ENCODE measurements at places on chromosomes 11 and 22. TPM values are rescaled to one million over a fixed set of nuclear protein-coding genes. Genes with fewer than 3 reads are reported as not detected.

DNA sequence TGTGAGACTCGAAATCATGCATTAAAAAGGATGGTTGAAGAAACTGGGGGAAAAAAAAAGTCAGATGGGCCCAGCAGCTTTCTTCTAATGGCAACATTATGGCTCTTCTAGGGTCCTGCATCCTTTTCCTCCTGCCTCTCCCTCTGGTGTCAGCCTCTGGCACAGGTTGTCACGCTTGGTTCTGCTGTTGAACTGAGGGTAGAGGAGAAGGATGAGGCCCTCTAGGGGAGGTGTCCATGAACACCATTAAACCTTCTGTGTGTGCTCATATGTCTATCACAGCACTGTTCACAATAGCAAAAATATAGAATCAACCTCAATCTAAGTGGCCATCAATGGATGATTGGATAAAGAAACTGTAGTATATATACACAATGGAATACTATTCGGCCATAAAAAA is 36.0 kb downstream of the BUD13 start:
- peak; percentile 9 for DNase-seq

GRCh38 chr22:41273128-41273527 is 12.9 kb downstream of the RANGAP1 start:
- no peak for DNase-seq

DNA sequence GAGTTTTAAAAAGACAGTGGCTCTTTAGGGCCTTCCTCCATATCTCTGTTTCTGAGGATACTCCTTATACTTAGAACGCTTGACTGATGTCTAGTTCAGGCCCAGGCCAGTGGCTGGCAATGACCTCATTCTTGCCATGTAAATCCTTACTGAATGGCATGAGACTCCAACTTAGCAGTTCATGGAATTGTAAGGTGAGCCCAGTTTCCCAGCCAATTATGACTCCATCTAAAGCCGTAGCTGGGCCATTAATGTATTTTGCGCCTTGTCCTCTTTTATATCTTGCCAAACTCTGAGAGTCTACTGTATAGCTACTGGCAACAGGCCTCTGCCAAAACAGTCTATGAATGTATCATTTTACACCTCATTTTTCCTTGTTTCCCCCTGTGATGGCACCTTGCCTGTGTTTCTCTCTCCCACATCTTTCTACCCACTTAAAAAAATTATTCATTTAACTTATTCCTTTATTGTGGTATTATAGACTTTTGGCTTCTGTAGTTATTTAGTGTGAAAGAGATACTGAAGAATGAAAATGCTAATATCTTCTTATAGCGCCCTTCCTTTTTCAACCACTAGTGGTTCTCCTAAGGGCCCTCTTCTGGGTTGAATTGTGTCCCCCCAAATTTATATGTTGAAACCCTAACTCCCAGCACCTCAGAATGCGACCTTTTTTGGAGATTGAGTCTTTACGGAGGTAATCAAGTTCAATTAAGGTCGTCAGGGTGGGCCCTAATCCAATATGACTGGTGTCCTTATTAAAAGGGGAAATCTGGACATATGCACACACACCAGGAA is 67.4 kb downstream of the ZNRF3 start:
- no peak for DNase-seq

The CYB5R2 gene
- 2.2 TPM for polyA plus RNA-seq

- no peak for DNase-seq
Measured at GRCh38 chr11:1150769-1151365, 6.9 kb upstream of the MUC5AC start.

DNA sequence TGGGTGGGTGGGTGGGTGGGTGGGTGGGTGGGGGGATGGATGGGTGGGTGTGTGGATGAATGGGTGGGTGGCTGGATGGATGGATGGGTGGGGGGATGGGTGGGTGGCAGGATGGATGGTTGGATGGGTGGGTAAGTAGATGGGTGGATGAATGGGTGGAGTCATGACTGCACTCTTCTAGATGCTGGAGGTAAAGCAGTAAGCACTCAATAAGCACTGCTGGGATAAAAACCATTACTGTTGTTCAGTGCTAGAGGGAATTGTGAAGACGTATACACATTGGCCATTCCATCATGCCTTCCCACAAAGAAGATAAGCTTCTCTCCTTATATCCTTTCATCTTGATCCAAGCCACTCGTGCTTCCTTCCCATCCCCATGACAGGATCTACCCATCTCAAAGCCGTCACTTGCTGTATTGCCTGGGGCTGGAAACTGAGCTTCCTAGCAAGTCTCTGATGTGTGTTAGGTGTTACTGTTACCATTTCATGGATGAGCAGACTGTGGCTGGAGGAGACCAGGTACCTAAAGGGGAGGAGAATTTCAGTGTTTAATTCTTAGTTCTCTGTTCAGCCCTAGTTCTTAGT is 74.8 kb downstream of the MICAL2 start:
- no peak for DNase-seq

The CNIH2 gene
- polyA plus RNA-seq: 0.20 TPM

DNA sequence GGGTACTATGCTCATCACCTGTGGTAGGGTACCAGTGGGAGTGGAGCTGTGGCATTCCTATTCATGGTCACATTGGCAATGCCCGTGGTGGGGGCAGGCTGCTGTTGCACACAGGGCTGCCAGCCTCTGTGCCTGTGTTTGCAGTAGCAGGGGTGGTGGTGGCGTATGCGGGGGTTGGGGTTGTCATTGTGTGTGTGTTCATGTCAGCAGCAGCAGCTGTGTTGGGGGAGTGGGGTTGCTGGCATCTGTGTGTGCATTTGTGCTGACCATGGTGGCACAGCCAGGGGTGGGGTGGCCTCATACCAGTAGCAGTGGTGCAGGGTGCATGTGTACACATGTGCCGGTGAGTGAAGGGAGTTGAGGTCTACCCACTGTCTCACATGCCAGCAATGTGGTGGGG is 34.4 kb downstream of the TMEM225 start:
- DNase-seq: peak; percentile 59

DNA sequence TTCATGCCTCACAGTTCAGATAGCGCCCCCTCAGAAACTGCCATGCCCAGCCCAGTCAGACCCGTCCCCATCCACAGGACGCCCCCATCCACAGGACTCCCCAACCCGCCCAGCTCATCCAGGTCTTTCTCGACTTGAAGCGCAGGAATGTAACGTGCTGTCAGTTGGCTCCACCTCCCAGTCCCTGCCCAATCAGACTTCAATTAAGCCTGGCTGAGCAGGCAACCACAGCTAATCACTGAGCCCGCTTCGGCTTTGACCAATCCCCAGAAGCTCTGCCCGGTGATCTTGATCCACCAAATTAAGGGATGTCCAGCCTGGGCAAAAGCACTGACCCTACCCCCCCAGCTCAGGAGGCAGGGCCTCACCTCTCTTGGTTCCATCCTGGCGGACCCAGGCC is 10.5 kb upstream of the MFNG start:
- no peak for DNase-seq

DNA sequence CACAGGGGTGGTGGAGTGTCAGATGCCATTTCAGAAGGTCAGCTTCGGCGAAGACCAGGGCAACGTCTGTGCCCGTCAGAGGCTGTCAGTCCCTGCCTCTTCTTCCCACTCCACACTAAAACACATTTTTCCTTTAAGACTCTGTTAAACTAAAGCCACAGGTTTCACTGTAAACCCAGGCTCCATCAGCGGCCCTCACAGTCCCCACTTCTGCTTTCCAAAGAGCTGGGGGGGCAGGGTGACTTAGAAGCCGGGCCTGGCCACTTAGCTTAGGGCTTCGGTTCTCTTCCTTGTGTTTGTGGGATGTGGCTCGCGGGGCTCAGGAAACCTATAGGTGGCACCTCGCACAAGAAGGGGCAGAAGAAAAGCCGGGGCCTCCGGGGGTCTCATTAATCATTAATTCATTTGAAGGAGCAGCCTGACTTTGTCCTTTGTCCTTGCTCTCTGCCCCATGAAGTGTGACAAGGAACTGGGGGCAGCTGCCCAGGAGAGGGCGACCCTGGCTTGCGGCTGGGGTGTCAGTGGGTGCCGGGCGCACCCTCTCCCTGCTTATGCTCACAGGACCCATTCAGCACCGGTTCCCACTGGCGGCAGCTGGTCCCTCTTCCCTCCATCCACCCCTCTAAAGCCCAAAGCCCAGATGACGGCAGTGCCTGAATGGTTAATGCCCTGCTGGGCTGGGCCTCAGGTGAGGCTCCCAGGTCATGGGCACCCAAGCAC is 4.1 kb downstream of the SLC25A45 start:
- DNase-seq: no peak

The GP1BB gene
- 4.8 TPM for polyA plus RNA-seq

The KRTAP5-10 gene
- polyA plus RNA-seq: 0.17 TPM

GRCh38 chr22:33038836-33039235 is 19.3 kb downstream of the SYN3 start:
- no peak for DNase-seq

DNA sequence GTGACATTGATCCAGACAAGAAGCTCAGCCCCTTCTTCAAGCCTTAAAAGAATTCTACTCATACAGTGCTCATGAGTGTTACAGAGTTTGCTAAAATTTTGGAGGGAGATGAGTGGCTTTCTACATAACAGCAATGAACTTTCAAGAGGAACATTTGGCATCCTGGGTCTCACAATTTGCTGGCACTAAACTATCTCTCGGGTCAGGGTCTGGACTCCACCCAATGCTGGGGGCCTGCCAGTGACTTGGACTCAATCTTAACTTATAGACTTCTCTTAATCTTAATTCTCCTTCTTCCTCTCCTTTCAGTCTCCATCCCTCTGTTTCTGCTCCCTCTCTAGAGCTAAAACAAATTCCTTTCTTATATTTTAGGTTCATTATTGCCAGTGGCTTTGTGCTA is 317.9 kb downstream of the TMEM135 start:
- no peak for DNase-seq

DNA sequence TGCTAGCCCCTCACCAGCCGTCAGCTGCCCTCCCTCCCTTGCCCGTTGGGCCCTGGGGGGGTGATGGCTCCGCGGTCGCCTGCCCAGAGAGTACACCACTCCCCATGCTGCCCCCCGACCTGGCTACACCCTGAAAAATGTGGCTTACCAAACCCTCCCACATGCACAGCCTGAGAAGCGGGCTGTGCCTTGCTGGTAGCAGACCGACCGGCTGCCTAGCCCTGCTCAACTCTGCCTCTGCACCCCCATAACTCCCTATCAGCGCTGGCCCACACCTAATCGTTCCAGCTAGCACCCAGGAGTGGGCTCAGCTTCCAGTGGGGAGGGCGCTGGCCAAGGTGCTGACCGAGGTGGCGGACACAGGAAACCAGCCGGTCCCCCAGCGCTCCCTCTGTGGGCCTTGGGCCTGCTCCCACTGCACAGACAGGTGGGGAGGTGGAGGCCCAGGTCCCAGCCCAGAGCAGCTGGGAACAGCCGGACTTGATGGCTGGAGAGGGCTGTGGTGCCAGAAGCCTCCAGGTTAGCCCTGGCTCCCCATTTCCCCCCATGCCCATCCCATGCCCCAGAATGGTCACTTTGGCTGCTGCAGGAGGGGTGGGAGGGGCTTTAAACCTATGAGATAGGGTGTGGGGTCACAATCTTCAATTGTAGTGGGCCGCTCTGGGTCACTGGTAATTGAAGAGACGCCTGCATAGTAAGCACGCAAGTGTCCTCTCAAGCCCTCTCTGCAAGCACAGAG is 32.1 kb upstream of the PRODH start:
- DNase-seq: no peak

DNA sequence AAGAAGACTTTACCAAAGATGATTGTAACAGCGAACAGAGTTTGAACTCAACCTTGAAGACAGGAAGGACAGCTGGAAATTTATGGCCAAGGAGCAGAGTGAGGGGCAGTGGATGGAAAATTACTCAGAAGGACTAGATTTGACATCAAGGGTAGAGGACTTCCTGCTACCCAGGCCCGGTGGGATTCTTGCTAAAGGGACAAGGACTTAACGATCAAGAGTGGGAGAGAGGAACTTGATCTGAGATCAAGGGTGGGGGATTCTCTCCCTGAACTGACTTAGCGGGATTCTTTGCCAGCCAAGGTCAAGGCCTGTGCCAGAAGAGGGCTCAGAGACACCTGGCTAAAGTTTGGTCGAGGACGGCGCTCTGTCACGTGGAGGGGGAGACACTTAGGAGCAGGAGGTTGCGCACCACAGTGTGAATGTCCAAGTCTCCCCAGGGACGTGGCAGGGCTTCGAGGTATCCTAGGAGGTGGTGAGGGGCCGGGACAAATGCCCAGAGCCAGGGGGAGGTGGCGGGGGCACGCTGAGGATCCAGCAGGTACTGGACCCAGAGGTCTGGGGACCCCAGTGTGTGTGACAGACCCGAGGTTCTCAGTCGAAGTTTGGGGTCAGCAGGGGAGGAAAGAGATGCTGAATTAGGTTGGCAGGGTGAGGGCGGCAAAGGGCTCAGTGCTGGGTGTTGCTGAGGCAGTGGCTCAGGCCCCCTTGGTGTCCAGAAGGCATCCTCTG is 46.1 kb upstream of the SHISAL1 start:
- DNase-seq: peak; percentile 41

The SLC22A25 gene
- 0.06 TPM for polyA plus RNA-seq

GRCh38 chr22:28132466-28132865 is 213.4 kb upstream of the PITPNB start:
- no peak for DNase-seq

- no peak for DNase-seq
Measured at GRCh38 chr11:28715726-28716125, 607.5 kb downstream of the METTL15 start.

The HORMAD2 gene
- polyA plus RNA-seq: not detected

The KREMEN1 gene
- 1.5 TPM for polyA plus RNA-seq

GRCh38 chr11:24509114-24509513 is 12.3 kb downstream of the LUZP2 start:
- DNase-seq: no peak

Measured in spleen (tissue), 13 donors.